ENCODE measurements at places on chromosomes 12 and 14.

DNA sequence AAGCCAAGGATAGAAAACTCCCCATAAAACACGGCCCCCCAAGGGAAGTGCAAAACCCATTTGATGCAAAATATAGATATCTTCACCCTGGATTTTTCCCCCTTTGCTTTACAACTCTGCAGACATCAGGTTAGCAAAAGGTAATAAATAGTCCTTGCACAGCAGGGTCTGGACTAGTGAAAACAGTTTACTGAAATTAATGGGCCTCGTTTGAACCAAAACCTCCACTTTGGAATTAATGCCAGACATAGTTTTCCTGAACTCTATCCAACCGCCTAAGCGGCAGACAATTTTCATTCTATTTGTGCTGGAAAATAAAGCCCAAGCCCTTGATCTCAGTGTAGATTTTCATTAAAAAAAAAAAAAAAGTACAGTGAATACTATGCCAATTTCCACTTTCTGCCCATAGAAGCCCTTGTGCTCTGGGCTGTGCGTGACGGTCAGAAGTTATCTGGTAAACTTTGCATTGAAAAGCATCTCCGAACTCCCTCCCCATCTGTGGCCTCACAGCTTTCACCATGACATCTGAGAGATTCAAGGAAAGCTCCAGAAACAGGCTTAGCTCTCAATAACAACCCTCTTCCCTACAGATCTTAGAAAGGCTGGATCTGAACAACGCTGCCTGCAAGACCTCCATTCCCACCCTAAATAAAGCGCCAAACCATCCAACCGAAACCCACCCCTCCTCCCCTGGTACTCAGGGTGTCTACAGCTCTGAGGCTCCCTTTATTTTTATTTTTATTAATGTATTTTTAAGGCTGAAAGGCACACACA lies 11.0 kb upstream of the IRF2BPL start:
- no peak for DNase-seq

DNA sequence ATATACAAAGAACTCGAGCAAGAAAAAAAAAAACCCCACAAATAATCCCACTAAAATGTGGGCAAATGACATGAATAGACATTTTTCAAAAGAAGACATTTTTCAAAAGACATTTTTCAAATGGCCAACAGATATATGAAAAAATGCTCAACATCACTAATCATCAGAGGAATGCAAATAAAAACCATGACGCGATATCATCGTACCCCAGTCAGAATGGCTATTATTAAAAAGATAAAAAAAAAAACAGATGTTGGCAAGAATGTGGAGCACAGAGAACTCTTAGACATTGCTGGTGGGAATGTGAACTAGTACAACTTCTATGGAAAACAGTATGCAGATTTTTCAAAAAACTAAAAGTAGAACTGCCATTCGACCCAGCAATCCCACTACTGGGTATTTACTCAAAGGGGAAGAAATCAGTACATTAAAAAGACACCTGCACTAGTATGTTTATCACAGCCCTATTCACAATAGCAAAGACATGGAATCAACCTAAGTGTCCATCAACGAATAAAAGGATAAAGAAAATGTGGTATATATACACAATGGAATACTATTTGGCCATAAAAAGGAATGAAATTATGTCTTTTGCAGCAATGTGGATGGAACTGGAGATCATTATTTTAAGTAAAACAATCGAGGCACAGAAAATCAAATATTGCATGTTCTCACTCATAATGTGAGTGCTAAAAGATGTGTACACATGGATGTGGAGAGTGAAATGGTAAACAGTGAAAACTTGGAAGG lies 16.3 kb downstream of the ZBTB39 start:
- DNase-seq: no peak

- no peak for DNase-seq
Observed at GRCh38 chr12:29706311-29706710, 77.4 kb downstream of the TMTC1 start.

DNA sequence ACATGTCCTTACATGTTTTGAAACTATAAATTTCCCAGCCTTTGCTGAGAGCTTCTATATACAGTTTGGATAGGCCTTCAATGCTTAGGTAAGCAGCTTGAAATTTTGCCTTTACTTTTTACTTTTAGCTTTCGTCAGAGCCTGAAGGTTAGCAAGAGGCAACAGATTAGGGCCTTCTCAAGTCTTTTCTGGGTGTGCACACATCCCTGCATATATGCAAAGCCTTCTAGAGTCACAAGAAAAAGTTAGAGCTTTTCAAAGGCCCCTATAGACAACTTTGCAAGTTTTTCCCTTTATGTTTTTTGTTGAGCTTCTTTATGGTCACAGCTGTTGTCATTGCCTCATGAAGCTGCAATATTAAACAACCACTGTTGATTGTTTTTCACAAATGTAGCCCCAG lies 778.4 kb downstream of the GALC start:
- no peak for DNase-seq

DNA sequence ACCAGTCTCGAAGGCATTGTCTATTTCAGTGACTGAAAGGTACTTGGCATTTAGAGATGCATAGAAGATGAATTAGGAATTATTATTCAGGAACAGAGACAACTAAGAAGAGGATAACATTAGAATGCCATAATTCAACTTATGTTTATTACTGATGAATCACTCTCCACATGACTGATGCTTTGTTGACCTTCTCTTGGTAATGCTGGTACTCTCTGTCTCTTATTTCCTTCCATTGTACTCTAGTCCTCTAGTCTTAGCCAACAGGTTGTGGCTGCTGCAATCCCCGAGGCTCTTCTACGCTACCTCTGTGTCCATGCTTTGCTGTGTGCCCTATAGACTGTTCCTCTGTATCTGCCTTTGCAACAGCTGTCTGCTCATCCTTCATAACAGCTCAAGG lies 652.9 kb downstream of the NRXN3 start:
- no peak for DNase-seq

DNA sequence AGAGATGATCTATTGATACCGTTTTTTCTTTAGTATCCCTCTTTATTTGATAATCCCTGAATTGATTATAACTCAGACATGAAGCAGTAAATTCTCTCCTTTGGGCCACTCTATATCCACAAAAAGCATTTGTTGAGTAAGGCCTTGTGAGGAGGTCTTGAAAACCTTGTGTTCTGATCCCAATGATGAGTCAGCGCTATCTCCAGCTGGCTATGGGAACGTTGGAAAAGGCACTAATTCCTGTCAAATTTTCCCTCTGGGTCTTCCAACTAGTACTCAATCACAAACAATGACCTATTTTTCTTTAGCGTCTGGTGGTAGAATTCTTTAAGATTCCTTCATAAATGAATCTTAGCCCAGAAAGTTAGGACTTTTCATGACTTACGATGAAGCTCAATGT lies 168.4 kb upstream of the LRIG3 start:
- no peak for DNase-seq

GRCh38 chr12:91986084-91986483 lies 159.6 kb downstream of the BTG1 start:
- DNase-seq: no peak

DNA sequence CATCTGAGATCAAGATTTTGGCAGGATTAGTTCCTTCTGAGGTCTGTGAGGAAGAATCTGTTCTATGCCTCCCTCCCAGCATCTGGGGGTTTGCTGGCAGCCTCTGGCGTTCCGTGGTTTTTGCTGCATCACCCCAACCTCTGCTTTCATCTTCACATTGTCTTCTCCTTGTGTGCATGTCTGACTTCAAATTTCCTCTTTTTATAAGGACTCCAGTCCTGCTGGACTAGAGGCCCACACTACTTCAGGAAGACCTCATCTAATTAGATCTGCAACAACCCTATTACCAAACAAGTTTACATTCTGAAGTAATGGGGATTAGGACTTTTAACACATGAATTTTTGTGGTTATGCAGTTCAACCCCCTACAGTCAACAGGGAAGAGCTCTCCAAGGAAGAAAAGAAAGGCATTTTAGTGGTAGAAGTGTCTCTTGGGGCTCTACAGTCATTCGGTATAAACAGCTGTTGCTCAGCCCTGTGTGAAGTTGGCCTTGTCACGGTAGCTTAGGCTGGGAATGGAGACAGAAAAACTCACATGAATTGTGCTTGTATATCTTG lies 89.7 kb downstream of the CAND1 start:
- DNase-seq: no peak

GRCh38 chr14:103225476-103225875 lies 102.2 kb downstream of the TNFAIP2 start:
- no peak for DNase-seq

DNA sequence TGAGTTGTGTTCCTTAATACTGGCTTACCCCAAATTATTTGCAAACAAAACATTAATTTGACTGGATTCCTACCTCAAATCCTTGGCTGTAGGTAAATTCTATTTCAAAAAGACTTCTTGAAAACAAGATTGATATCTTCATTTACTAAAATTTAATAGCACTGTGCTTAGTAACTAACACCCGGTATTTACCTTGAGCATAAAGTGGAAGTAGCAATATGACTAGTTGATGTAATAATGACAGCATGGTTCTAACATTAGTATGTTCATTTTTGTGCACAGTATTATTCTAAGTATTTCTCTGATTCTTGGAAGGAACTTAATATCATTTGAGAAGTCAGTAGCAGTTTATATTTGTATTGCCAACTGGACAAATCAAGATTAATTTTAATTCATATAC lies 96.8 kb downstream of the PPHLN1 start:
- DNase-seq: no peak

DNA sequence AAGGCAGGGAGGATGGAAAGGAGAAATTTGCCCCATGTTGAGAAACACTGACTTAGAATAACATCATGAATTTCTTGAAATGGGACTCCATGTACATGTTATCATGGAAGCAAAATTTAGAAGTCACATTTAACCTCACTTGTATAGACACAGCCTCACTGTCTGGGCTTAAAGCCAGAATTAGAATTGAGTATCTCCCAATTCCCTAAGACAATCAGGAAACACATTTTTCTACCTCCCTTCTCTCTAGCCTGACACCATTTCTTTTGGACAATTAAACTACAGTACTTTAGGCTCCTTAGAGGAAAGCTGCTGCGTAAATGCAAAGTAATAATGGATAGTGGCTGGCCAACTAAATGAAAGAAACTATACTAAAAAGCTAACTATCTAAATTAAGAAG lies 795.5 kb downstream of the C12orf50 start:
- no peak for DNase-seq

DNA sequence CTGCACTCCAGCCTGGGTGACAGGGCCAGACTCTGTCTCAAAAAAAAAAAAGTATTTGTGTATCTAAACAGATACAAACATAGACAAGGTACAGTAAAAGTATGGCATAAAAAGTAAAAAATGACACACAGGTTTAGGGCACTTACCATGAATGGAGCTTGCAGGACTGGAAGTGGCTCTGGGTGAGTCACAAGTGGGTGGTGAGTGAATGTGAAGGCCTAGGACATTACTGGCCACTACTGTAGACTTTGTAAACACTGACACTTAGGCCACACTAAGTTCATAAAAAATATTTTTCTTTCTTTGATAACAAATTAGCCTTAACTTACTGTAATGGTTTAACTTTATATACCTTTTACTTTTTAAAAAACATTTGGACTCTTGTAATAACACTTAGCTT lies 38.0 kb upstream of the EIF5 start:
- no peak for DNase-seq

GRCh38 chr12:49882851-49883464 lies 20.7 kb downstream of the FAIM2 start:
- no peak for DNase-seq

DNA sequence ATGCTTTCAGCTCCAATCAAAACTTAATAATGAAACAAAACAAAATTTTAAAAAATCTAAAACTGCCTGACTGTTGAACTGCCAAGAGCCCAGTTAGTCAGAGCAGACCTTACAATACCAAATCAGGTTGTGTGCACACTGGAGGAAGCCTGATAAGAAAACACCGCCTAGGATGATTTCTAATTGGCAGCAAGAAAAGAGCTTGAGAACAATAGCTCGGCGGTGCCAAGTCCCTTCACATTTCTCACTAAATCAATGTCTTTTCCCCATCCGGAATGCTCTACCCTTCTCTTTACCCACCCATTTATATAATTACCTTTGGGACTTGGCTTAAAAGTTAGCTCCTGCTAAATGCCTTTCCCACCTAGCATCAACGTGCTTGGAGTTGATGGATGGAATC lies 256.7 kb downstream of the C12orf75 start:
- DNase-seq: no peak

- no peak for DNase-seq
Observed at GRCh38 chr12:113142173-113142885, 6.8 kb upstream of the RASAL1 start.

DNA sequence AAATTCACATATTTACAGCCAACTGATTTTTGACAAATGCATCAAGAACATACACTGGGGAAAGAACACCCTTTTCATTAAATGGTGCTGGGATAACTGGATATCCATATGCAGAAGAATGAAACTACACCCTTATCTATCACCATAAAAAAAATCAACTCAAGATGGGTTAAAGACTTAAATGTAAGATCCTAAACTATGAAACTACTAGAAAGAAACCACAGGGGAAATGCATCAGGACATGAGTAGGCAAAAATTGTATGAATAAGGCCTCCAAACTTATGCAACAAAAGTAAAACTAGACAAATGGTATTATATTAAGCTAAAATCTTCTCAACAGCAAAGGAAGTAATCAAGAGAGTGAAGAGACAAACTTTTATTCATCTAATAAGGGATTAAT lies 242.6 kb downstream of the CPNE8 start:
- DNase-seq: no peak

DNA sequence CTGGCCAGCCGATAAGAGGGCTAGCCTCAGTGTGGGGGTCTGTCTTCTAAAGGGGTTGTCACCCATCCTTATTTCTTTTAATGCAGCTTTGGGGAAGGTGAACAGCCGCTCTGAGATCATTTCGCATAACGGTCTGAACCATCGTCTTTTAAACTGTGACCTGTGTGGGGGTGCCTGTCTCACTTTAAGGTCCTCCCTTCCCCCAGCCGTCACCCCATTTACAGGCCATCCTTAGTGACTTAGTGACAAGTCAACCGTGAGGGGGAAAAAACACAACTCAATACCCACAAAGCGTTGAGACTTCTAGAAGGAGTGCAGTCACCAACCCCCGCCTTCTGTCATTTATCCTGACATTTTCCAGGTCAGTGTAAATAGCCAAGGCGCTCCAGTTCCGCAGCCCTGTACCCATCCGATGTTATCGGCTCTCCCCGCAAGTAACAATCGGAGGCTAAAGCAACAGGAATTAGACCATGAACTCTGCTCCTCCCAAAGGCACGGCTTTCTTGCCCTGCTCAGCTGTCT lies 505 bp upstream of the DENND5B start:
- no peak for DNase-seq

DNA sequence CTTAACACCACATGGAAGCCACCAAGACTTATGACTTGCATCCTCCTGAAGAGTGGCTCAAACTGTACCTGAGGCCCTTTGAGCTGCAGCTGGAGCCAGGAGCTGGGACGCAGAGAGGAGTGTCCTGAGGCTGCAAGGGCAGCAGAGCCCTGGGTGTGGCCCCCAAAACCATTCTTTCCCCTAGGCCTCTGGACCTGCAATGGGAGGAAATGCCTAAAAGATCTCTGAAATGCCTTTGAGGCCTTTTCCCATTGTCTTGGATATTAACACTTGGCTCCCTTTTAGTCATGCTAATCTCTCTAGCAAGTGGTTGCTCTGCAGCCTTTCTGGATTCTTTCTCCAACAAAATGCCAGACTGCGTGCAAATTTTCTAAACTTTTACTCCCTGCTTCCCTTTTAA lies 156.1 kb downstream of the SLC38A4 start:
- DNase-seq: no peak

- DNase-seq: no peak
Observed at GRCh38 chr12:52004042-52004648, 2.6 kb upstream of the TAMALIN start.

Data from CD4-positive, alpha-beta T cell treated with Interleukin-10 for 1 hour (primary cell).